ENCODE measurements at places on chromosomes 2 and 18.

GRCh38 chr2:86396291-86396785 is 44.8 kb upstream of the KDM3A start:
- DNase-seq: no peak

DNA sequence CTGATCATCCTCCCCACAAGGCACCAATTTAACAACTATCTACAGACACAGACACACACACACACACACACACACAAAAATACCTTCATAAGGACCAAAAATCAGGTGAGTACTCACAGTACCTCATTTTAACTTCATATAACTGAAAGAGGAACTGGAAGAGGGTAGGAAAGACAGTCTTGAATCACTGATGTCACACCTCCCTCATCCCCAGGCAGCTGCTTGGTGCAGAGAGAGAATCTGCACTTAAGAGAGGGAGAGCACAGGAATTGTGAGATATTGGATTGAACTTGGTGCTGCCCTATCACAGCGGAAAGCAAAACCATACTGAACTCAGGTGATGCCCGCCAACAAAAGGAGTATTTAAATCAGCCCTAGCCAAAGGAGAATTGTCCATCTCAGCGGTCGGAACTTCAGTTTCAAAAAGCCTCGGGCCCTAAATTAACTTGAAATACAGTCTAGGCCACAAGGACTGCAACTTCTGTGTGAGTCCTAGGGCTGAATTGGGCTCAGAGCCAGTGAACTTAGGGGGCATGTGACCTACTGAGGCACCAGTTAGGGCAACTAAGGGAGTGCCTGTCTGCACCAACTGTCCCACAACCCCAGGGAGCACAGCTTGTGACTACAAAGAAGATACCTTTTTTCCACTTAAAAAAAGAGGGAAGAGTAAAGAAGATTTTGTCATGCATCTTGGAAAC is 211.1 kb downstream of the LRATD1 start:
- no peak for DNase-seq

GRCh38 chr18:24071029-24071428 is 56.5 kb downstream of the TTC39C start:
- DNase-seq: no peak

DNA sequence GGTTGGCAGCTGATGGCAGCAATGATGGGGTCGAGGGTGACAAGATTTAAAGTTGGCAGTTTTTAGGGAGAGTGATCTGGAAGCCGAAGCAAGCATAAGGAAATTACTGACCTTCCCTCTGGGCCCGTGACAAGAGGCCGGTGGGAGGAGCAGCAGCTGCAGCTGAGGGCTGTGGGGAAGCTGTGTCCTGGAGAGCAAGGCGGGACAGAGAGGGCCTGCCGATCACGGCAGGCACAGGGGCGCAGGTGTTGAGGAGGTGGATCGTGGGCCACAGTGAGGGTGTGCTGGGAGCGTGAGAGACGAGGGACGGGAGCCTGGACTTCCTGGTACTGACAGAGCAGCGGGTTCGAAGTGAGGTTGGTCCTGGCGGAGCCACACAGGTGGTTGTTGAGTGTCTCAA is 31.0 kb downstream of the TRAF3IP1 start:
- DNase-seq: no peak

DNA sequence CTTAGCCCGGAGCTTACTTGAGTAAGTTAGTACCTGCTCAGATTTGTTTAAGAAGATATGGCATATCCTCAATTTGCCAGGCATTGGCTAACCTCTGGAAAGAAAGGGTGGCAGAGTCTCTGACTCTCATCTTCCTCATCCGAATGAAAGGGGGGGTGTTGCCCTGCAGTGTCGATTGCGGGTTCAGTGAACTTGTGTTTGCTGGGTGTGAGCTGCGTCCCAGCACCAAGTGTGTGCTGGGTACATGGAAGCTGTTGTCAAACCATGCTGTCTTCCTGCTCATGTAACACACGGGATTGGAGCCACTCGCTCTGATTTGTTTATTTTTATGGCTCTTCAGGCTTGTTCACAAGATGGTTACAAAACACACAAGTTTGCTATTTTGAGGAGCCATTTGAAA is 171.4 kb upstream of the PXDN start:
- no peak for DNase-seq
